ENCODE measurements at places on chromosomes 7 and 10.

DNA sequence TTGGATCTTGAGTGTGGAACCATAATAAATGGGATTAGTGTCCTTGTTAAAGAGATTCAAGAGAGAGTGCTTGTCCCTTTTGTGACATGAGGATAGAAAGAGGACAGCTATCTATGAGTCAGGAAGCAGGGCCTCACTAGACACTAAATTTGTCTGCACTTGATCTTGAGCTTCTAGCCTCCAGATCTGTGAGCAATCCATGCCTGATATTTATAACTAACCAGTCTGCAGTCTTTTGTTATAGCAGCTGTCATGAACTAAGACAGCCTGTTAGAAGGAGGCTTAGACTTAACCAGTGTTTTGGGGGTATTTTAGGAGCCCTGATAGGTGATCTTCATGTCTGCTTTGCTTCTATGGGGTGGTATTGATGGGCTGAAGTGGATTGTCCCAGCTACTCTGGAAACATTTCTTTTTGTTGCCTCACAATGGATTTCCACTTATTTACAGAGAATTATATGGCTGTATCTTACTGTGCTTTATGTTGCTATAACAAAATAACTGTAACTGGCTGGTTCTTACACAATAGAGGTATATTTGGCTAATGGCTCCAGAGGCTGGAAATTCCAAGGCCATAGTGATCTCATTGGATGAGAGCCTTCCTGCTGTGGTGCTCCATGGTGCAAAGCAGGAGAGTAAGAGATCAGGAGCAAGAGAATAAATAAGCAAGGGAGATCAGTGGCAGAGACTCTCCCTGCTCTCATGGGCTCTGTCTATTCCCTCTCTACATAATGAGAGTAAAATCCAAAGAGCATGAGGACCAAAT, 23.4 kb upstream of the AKR1C3 start:
- DNase-seq, result no peak

DNA sequence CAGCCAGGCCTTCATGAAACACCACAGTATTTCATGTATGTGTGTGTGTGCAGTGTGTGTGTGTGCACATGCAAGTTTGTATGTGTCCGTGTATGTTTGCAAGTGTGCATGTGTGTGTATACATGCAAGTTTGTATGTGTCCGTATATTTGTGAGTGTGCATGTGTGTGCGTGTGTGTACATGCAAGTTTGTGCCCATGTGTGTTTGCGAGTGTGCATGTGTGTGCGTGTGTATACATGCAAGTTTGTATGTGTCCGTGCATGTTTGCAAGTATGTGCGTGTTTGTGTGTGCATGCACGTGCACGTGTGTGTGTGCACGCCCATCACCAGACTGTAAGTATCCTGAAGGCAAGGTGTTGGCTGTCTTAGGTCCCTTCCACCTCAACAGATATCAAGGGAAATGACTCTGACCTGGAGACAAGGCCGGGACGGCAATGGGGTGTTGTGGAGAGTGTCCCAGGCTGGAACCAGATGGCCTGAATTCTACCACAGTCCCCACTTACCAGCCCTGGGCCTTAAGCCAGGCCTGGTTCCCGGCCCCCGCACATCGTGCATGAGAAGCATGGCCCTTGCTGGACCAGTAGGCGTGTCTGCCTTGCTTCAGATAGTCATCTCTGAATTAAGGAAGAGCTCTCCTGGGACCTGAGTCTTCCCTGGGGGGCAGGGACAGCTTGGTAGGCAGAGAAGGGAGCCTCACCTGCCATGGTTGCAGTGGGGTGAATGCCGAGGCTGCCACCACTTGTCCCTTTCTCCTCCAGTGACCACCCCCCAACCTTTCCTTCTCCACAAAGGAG, 140.0 kb downstream of the GRK5 start:
- no peak for DNase-seq

DNA sequence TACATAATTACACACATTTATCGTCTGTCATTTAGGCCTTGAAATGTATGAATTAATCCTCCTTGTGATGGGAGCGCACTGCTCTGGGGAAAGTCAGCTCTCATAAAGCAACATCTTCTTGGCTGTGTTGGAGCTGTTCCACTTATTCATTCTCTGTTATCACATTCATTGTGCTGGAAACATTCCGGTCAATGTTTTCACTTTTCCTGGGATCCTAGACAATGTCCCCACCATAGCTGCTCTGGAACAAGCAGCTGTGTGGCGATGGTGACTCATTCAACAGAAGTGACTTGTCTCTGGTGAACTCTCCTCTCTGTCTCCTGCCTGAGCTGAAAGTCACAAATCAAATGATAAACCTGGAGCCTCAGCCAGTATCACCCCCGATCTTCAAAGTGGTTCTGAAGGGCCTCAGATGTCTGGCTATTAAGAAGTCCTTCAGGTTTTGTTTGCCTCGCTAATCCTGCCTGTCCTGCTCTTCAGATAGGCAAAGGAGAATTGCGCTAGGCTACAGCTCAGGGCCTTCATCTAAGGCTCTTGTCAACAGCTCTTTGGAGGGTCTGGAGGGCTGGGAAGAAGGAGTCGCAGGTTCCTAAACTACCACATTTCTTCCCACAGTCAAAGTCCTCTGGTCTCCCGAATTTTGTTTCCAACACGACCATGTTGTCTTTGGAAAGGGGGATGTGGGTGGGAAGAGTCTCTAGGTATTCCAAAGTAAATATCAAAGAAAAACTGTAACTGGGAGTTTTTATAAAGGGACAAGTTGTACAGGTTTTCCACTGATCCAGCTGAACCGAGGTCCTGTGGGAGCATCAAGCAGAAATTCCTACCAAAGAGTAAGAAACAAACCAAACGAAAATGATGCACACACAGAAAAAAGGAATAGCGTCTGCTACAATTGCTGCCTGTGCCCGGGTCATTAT, 29.3 kb downstream of the KLF6 start:
- no peak for DNase-seq

GRCh38 chr10:77296534-77297392, 340.8 kb downstream of the KCNMA1 start:
- DNase-seq, result no peak

- DNase-seq, result peak; percentile 30
Measured at GRCh38 chr7:128148676-128149075, 92.4 kb upstream of the LEP start.

DNA sequence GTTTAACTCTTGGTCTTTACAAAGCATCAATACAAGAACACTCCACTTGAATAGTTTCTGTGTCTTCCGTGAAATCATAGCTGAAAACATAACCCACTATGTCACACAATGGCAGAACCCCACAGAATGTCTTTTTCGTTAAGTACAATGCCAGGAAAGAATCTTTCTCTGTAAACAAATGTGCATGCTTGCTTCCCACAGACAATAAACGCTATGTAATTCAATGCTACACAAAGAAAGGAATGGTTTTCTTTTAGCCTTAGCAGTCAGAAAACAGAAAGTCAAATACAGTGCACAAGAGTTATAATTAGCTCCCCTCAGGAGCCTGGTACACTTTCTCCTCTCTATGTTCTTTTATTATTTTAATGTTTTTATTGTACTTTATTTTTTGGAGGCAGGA, 186.1 kb downstream of the SRPK2 start:
- DNase-seq, result peak; percentile 12

GRCh38 chr7:128931190-128931798, 6.4 kb upstream of the IRF5 start:
- DNase-seq, result no peak

DNA sequence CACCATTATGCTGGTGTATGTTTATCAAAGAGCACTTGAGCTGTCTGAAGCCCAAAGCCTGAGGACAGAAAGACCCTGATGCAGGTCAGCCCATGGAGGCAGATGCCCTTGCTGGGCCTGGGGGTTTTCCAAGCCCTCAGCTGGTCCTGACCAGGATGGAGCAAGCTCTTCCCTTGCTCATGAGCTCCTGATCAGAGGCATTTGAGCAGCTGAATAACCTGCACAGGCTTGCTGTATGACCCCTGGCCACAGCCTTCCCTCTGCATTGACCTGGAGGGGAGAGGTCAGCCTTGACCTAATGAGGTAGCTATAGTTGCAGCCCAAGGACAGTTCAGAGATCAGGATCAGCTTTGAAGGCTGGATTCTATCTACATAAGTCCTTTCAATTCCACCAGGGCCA, 13.0 kb downstream of the AQP1 start:
- DNase-seq, result no peak

DNA sequence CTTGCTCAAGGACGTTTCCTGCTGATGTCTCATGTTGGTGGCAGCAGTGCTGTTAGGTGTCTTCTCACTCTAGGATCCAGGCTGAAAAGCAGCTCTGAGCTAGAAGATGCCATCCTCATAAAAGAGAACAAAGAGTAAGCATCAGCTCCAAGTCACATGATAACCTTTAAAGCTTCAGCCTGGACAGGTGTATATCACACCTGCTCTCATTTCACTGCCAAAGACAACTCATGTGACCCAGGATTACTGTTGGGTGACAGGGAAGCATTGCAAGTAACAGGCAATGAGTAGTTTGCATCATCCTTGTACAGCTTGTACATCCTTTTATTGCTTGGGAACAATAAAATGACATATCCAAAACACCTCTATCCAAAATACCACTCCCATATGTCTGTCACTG, 423.4 kb upstream of the DPP6 start:
- peak; percentile 97 for DNase-seq

DNA sequence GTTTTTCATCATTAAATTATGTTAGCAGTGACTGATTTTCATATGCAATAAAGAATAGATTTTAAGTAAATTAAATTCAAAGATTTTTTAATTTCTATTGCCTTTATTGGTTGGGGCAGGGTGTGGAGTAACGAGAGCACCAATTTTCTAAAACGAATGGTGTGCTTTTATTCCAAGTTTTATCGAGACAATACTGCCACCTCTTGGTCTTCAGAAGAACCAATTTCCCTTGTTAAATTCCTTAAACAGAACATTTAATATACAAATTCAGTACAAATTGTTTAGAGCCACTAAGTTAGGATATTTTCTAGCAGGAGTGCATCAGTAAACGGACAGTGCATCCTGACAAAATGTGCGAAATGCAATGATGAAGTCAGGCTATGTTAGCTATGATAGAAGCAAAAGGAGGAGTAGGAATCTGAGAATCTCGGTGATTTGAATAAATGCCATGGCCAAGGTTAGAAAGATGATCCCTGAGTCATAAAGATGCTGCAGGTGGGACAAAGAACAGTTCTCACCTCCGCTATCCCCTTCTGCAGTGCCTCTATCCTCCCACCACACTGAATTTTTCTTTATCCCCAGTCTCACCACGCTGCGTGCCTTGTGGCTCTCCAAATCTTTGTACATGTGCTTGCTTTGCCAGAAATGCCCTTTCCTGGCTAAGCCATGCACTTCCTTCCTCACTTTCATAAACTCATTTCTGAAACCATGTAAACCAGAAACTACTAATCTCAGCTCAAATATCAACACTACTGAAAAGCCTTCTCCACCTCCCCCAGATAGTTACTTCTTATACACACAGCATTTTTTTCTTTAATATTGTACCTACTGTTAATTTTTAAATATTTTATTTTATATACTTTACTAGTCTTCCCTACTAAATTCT, 31.9 kb upstream of the AGBL3 start:
- DNase-seq, result peak; percentile 20

DNA sequence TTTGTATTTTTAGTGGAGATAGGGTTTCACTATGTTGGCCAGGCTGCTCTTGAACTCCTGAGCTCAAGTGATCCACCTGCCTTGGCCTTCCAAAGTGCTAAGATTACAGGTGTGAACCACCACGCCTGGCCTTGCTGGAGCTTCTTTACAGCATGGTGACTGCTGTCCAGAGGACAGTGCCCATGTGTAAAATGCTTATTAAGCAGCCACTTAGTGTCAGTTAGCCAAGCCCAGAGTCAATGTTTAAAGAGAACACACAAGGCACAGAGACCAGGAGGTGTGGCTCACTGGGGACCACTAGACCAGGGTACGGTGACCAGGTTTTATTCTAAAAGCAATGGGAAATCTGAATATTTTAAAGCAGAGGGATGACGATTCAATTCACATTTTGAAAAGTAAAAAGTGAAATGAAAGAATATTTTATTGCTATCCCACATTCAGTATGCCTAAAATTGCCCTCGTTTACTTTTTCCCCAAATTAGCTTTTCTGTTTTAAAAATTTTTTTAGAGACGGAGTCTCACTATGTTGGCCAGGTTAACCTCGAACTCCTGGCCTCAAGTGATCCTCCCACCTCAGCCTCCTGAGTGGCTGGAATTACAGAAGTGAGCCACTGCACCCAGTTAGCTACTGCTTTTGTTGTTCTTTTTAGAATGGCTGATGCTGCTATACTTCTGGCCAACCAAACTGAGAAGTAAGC, 172.8 kb downstream of the NRP1 start:
- no peak for DNase-seq

DNA sequence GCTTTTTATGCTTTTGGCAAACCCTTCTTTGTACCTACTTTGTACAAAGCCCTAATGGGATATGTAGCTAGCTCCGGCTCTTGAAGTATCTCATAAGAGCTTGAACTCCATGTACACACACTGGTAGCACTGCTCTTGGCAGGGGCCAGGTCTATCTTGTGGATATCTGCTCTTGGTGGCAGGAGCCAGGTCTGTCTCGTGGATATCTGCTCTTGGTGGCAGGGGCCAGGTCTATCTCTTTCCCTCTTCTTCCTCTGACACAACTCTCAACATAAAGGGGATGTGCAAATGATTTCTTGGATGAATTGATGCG, 91.9 kb downstream of the WNT2 start:
- DNase-seq, result no peak

GRCh38 chr7:17716816-17717215, 223.5 kb downstream of the SNX13 start:
- DNase-seq, result no peak

- DNase-seq, result no peak
Measured at GRCh38 chr7:29346231-29346978, 151.8 kb downstream of the CHN2 start.

GRCh38 chr7:142855114-142855743, 353 bp downstream of the EPHB6 start:
- DNase-seq, result no peak

GRCh38 chr7:17487343-17487742, 188.9 kb downstream of the AHR start:
- no peak for DNase-seq

DNA sequence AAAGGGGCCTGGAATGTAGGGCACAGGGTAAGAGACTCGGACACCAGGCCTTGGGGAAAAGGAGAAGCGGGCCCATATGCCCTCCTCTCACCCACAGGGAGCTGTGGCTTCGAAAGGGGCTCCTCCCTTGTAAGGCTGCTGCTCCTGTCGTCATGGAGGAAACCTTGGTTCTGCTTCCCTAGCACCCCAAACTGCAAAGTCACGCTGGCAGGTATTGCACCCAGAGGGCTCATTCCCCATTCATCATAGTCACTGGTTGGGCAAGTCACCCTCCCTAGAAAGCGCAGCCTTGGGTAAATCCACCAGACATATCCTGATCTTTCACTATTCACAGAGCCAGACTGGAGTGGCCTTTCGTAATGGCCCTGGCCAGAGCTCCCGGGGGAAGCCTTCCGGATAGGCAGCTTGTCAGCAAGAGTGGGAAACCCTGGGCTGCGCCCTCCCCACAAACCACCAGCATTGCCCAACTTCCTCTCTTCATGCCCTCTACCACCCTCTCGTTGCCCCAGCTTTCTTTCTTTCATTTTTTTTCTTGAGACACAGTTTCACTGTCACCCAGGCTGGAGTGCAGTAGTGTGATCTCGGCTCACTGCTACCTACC, 121.0 kb downstream of the HIP1 start:
- no peak for DNase-seq

- DNase-seq, result no peak
Measured at GRCh38 chr10:119352807-119353206, 145.4 kb downstream of the GRK5 start.

- DNase-seq, result no peak
Measured at GRCh38 chr10:35232527-35232926, 103.8 kb upstream of the CCNY start.

- no peak for DNase-seq
Measured at GRCh38 chr10:118332948-118333710, 9.0 kb downstream of the FAM204A start.

Measured in NCI-H2029 (cell line).